ENCODE measurements at places on chromosomes 1 and 21.
A peak's percentile ranks its signal among the peaks of the same experiment; 100 is the strongest.

DNA sequence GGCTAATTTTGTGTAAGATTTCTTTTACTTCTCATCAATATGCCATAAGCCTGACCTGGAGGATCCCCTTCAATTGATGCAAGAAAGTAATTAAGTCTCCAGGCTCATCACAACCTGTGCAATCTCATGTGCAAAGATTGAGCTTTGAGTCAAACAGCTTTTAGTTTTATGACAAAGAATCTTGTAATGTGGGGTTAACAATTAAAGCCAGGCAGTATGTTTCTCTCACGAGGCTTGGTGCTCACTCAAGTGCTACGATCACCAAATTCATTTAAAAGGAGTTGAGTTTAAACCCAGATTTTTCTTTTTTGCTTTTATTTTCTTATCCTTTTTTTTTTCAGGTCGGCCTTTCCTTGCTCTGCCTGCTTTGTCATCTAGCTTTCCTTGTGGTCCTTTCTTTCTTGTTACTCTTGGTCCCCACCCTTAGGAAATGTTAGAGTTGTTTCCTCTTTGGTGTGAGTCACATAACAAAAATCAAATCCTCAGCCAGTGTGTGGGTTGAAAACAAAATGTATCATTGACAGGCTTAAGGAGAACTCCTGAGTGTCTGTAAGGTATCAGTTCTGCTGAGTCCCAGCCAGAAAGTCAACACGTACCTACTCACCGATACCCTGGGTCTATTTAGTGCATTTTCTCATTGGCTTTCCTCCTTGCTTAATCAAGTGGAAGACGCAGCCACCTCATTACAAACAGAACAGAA is 1037.2 kb downstream of the ADGRL2 start:
- no peak for DNase-seq

DNA sequence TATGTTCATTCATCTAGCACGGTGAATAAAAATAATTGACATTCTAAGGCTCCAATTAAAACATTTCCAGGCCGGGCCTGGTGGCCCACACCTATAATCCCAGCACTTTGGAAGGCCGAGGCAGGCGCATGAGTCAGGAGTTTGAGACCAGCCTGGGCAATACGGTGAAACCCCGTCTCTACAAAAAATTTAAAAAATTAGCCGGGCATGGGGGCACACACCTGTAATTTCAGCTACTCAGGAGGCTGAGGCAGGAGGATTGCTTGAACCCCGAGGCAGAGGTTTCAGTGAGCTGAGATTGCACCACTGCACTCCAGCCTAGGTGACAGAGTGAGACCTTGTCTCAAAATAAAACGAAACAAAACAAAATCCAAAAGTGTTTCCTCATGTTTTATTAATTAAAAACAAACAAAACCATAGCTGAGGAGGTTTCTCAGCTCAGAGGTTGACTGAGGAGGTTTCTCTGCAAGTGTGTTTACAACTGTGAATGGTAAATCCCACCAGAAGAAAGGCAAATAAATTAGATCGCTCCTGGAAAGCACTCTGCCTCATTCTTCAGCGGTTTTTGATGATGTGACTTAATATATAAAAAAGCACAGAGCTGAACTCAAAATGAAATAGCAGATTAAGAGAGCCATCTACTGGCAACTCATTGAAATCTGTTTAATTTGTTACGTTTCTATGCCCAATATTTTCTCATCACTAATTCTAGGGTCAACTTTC is 37.7 kb upstream of the ATG4C start:
- DNase-seq: peak; percentile 23

DNA sequence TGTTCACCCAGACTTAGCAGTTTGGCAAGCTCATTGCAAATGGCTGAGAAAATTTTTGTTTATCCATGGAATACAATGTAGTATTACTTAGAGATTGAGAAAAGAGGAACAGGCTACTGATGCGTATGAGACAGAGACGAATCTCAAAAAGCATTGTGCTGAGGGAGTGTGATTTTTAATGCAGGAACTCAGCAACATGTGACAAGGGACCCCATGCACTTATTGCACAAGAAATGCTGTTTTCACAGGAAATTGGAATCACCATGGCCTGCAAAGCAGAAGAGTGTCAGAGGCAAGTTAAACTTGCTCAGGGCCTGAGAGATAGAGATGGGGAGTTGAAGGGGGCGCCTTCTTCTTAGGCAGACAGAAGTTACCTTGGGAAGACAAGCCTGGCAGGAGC is 32.6 kb upstream of the TLR5 start:
- DNase-seq: no peak

GRCh38 chr1:63643517-63643916 is 50.3 kb downstream of the PGM1 start:
- DNase-seq: no peak

DNA sequence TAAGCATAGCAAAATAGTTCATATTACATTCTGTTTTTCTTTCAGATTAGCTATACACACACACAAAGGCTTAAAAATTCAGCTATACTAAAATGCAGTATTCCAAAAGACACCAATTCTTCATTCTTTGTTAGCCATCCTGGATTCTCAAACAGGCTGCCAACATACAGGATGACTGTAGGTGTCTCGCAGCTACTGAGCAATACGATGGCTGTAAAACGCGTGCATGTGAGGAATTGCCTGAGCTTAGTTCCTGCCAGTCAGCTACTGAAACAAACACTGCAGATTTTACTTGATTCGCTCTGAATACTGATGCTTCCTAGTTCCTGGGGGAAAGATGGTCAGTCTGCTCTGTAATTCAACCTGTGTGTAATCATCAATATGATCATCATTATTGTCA is 24.7 kb upstream of the HMGN1 start:
- DNase-seq: no peak

DNA sequence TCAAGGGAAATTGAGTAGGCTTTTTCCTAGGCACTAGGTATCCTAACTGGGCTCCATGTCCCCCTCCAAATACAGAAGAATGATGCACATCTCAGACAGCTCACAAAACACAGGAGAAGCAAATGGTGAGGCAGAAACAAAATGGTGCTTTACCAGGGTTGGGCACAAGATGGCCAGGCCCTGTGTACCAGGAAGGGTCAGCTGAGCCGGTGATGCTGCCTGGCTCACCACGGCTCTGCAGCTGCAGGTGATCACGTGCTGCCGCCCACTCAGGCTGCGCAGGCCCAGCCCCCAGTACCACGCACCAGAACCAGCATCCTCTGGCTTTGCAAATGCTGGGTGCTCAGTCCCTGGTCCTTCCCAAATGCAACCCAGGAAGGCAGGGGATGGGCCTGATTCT is 993 bp upstream of the DSCAM start:
- peak; percentile 26 for DNase-seq

- no peak for DNase-seq
These were observed 26.9 kb upstream of the KCNE2 start for GRCh38 chr21:34336756-34337391.
